Parietal lobe (tissue), 2 donors: ENCODE measurements at places on chromosomes 1 and 21. TPM values are rescaled to one million over a fixed set of nuclear protein-coding genes. Genes with fewer than 3 reads are reported as not detected.

PKLR gene
- total RNA-seq: not detected

FCRLB gene
- 1.9 TPM for total RNA-seq

MYCBP gene
- total RNA-seq: 1.9 TPM

COG2 gene
- total RNA-seq: 29.4 TPM

WNT2B gene
- 5.6 TPM for total RNA-seq

TSPEAR gene
- total RNA-seq: not detected

LIN28A gene
- not detected for total RNA-seq

CCNL2 gene
- 262 TPM for total RNA-seq

GJB5 gene
- not detected for total RNA-seq

MTARC2 gene
- 8.1 TPM for total RNA-seq

OR6Y1 gene
- total RNA-seq: not detected

GPR157 gene
- total RNA-seq: under 0.01 TPM

NAV1 gene
- 101 TPM for total RNA-seq

CHIT1 gene
- not detected for total RNA-seq

S100A7A gene
- total RNA-seq: not detected

RXFP4 gene
- total RNA-seq: not detected

GBP2 gene
- not detected for total RNA-seq

C1orf226 gene
- total RNA-seq: 7.5 TPM
